Fibroblast of mammary gland (primary cell): ENCODE measurements at places on chromosomes 11 and 22.

GRCh38 chr11:2928605-2929530 is at the start of gene PHLDA2:
Gene PHLDA2 (minus strand): TSS chr11:2929420. CDS start chr11:2929364, 56 bp downstream.
- peak; percentile 82 for DNase-seq

GRCh38 chr11:41222236-41222635 is 237.2 kb downstream of the LRRC4C start:
- no peak for DNase-seq

DNA sequence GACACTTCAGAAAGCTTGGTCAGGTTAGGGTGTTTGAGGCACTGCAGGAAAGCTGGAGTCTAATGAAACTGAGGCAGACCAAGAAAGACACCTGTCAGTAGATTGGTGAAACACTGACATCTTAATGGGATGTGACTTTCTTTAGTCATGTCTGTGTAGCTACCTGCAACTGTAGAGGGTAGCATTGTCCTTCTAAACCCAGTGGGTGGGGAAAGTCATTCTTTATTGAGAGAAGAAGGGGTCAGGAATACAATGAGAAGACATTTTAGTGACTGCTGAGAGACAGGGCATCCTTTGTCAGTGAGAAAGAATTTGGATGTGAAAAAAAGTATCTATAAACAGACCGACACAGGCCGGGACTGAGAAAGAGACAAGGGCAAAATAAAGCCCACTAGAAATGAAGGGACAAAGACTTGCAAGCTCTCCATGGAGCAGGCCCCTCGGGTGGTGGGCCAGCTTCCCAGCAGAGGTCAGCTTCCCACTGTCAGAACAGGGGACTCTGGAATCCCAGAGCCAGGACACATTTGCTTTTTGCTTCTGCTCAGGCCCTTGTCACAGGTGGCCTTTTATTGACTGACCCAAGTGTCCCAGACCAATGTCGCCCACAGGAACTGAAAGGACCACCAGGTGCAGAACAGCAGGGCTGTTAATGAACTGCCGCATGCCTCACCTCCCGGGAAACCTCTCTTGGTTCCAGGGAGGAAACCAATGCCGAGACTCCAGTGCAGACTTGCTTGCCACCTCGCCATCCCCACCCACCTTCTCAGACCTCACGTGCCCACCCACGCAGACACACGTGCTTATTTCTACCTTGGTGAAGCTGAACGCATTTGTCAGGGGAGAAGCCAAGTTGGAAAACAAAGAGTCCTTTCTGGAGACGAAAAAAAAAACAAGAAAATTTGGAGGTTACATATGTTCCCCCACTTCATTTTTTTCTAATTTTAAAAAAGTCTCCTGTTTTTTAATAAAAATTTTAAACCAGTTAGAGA is 212.8 kb downstream of the TENM4 start:
- DNase-seq = no peak

GRCh38 chr11:518463-519202 is 11.6 kb upstream of the RNH1 start:
- peak; percentile 96 for DNase-seq

GRCh38 chr11:115497303-115497702 is 6.9 kb downstream of the CADM1 start:
- no peak for DNase-seq

DNA sequence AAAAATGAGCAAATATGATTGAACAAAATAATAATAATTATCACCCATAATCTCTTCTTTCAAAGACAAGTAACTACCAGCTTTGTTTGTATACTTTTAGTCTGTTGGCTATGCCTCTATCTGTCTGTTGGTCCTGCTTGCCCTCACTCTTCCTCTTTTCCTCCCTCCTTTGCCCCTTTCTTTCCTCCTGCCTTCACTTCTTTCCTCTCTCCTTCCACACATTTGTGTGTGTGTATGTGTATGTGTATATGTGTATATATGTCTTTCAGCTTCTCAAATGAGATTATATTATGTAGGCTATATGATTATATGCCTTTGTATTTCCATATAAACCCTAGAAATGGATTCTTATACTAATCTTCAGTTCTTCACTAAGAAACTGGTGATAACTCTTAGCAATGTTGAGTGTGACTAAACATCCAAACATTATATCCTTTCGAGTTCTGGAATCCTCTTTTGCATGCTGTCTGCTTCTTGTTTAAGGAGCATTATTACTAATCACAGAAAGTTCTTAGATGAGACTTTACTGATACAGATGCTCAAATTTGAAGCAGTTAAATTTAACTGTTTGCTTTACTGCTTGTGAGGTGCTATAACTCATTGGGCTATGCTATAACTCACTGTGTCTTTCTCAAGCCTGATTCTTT is 219.1 kb downstream of the TMEM135 start:
- DNase-seq = no peak

DNA sequence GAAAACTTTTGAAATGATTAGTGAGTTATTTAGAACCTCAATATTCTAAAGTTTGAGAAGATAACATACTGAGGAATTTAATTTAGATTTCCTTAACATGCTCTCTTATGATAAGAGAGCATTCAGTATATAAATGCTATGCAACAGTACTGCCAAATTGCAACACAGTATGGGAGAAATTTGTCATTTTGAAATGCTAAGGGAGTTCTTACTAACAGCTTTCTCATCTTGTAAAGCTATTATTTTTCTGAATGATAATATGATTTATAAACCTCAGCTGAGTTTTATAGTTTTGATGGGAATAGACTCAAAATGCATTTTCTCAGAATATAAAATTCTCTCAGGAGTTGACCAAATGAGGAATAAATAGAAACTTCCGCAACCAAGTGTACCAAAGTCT is 108.4 kb downstream of the SPON1 start:
- peak; percentile 55 for DNase-seq

DNA sequence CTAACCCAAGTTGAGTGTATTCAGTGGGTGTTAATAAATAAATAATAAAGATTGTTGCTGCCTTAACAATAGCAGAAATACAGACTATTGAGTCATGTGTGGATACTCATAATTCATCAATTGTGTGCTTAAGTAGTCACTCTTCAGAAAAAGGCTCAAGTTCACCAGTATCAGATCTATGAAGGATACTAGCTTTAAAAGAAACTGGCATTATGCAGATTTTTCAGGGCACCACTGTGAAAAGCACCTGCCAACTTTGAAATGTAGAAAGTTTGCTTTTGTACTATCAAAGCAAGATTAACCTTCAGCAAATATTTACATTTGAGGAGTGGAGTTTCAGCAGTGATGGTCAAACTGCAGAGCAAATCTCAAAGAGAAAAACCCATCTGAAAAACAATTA is 20.1 kb upstream of the SYTL2 start:
- no peak for DNase-seq

- DNase-seq = no peak
These were observed 63.7 kb downstream of the RAB30 start for GRCh38 chr11:83007909-83008580.

- DNase-seq = peak; percentile 79
These were observed 12.7 kb upstream of the TMEM218 start for GRCh38 chr11:125123947-125124617.

GRCh38 chr11:115920092-115920461 is 415.9 kb upstream of the CADM1 start:
- DNase-seq = no peak

DNA sequence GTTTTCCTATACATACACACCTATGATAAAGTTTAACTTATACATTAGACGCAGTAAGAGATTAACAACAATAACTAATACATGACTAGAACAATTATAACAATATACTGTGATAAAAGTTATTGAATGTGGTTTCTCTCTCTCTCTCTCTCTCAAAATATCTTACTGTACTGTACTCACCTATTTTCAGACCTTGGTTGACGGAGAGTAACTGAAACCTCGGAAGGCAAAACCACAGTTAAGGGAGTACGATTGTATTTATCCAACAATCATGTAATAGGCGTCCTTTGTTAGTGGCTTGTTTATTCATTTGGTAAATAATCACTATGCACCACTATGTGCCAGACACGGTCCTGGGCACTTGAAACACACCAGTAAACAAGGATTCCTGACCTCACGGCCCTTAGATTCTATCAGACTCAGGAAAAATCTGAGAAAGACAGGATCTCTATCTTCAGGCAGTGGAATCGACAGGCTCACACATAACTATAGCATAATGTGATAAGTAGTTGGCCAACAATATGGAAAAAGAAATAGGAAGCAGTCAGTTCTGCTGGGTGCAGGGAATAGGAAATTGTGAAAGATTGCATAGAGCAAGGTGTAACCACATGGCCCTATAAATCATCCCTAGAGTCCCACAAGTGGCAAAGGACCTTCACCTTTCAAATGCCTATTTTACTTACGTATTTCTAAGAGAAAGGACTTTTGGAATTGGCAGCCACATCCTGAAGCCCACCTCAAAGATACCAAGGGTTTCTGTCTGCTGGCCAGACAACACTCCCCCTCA is 12.0 kb downstream of the ETS1 start:
- DNase-seq = no peak

GRCh38 chr22:29268511-29269229 is 602 bp downstream of the EWSR1 start:
- peak; percentile 65 for DNase-seq

- DNase-seq = peak; percentile 96
These were observed 144.5 kb downstream of the CCDC34 start for GRCh38 chr11:27218421-27219038.

- no peak for DNase-seq
These were observed 223.9 kb upstream of the ZBED5 start for GRCh38 chr11:11081776-11082175.

DNA sequence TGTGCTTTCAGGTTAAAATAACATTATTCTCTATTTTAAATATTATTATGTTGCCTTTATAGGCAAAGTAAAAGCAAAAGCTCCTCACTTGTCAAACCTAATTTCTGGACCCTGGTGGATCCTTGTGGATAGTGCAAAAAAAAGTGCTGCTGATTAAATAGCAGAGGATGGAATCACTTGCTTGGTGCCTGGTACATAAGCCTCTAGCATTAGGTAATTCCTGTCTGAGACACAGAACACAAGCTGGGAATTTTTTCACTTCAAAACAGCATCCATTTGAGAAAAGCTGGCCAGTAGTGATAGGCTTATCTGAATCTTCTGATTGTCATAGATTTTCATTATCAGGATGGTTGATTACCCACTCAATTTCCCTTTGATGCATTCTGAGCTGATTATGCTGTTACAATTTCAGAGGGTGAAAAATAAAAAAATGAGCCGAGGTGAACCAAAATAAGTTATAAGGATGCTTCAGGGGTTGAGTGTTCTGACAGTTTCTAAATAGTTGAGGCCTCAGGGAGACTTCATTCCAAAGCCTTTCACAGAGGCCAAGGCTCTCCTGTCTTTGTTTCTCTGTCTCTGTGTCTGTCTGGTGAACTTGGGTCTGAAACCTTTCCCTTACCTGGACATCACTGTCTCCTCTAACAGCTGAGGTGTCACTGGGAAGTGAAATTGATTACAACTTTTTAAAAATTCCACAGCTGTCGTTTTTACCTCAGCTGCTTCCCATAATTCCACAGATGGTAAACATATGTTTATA is 242.9 kb downstream of the NELL1 start:
- no peak for DNase-seq

DNA sequence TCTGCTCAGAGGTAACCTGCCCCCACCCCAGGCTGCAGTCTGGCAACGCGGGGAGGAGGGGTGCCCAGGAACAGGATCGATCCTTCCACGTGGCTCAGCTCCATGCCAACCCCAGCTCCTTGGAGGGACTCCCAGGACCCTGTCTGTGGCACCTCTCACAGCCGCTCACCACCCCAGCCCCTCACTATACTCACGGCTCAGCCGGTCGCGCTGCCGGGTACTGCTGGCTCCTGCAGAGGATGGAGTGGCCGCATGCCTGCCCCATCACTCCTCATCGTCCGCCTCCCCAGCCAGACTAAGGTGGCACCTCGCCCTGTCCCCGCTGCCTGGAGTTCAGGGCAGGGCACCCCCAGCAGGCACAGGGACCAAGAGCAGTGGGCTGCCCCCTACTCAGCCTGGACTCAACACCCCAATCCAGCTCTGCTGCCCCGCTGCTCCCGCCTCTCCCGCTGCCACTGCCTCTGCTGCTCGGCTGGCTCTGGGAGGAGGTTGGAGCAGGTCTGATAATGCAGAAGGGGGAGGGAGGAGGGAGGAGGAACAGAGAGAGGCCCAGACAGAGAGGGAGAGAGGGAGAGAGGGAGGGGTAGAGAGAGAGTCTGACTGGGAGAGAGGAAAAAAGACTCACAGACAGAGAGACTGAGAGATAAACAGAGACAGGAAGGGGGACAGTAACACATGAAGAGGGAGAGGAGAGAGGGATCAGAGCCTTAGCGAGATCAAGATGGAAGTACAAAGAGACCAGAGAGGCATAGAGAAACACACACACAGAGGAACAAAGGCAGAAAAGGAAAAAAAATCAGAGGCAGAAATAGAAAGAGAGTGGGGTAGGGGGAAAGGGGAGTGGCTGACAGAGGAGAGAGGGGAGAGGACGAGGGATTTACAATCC is at the start of gene PDE2A:
Gene PDE2A (minus strand): TSS at position 480 of the 886 bp plus-strand sequence. CDS start 215 bp downstream, at position 265.
- DNase-seq = no peak

- DNase-seq = peak; percentile 49
These were observed 9.7 kb downstream of the TUB start for GRCh38 chr11:8090756-8091155.

- DNase-seq = no peak
These were observed 383.2 kb upstream of the LRRC4C start for GRCh38 chr11:41842673-41843072.

DNA sequence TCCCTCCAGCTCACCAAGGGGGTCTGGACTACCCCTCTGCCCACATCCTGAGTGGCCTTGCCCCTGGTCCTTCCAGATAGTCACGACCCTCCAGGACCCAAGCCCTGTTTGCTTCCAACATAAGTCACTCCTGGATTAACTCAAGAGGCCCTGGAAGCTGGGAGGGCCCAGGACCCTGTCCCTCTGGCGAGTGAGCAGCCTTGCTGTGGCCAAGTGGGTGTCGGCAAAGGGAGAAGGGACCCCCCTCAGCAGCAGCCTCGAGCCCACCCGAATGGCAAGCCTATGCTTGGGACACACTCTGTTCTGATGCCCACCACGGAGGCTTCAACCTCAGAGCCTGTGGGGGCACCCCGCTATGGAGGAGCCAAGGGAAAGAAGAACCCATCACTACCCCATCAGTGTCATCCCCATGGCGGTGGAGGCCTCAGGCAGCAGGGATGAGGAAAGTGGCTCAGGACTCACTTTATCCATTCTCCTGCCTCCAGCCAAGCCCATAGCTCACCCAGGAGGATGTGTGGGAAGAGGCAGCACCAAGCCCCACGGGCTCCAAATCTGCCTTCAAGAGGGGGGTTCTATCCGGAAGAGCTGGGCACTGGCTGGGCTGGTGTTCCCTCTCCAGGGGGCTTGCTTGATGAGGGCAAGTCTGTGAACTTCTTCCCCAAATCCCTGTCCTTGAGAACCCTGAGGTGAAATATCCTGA is 12.5 kb downstream of the SLC22A12 start:
- no peak for DNase-seq

DNA sequence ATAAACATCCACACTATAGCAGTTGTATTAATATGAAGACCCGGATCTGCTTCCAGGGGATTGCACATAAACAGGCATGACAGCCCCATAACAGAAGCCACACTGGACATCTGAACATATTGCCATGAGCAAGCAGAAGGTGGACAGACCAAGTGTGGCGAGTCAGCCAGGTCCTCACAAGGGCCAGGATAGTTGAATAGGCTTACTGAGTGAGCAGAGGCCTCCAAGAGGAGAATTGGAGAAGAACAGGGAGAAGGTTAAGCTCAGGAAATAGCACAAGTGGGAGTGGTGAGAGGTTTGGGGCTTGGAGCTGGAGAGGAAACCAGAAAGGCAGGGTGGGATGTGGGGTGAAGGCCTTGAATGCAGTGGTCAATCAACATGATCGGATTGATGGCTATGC is 10.8 kb downstream of the SLC35C1 start:
- peak; percentile 41 for DNase-seq
